Left colon (tissue), 2 donors: ENCODE measurements at places on chromosomes 11 and 22.

- DNase-seq: no peak
Observed at GRCh38 chr11:5102246-5102645, 32.9 kb downstream of the OR52E1 start.

GRCh38 chr11:13035711-13036110 is 26.6 kb downstream of the RASSF10 start:
- DNase-seq: no peak

- no peak for DNase-seq
Observed at GRCh38 chr22:29641700-29642330, 38.4 kb downstream of the NF2 start.

- DNase-seq: no peak
Observed at GRCh38 chr11:16169956-16170847, 186.1 kb downstream of the SOX6 start.

- DNase-seq: no peak
Observed at GRCh38 chr11:123381817-123382554, 48.1 kb upstream of the GRAMD1B start.

DNA sequence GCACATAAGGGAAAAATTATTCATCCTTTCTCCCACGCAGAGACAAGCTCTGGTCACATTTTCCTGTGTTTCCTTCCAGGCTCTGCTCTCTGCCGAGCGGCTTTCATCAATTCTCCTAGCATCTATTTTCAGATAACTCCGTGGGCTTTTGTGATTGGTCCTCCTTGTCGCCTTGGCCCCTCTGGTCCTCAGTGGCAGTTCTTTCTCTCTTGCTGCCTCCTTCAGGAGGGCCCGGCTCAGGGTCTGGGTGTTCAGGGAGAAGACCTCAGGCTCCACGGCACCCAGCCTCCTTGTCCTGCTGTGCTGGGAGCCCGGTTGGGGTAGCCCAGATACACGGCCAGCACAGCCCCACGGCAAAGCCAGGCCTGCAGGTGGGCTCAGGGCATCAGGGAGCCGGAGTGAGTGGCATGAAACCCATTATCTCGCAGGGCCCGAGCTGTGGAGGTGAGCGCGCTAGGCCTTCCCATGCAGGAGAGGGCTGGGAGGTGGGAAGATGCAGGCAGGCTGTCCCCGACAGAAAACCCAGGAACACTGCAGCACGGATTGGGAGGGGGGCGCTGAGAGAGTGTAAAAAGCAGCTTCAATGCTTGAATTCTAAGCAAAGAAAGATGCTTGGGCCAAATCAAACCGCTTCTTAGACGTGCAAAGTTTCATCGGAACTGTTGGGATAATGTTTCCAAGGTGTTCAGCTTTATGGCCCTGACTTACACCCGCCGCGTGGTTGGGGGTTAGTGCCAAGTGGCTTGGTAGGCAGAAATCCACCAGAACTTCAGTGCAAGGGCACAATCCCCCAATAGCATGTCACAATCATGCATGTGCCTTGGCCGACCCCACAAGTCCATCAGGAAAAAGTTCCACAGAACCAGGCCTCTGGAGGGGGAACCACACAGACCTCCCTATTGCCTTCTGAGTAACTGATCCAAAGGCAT is 81.9 kb upstream of the WNT7B start:
- peak; percentile 15 for DNase-seq

DNA sequence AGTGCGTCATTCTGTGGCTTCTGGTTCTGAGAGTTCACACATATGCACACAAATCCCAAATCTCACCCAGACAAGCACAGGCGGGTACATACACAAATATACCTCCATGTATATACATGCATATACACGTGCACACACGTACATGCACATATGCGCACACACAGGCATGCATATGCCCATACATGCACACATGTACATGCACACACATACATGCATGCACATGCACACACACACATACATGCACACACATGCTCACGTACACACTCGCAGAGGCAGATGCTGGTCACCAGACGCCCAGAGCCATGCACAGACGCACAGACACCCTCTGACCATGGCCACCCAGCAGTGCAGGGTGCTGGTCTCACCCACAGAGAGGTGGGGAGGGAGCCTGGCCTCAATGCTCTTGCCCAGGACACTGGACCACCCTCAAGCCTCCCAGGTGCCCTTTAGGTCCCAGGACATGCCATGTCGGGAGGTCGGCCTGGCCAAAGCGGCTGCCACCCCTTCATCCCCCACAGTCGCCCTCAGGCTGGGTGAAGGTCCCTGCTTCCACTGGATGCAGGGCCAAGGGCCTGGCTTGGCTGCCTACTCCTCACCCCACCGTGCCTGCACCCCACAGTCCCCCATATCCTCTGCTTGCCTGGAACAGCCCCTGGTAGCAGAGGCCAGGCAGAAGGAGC is 9.5 kb downstream of the DUSP8 start:
- DNase-seq: no peak

- no peak for DNase-seq
Observed at GRCh38 chr11:131683131-131683530, 312.7 kb downstream of the NTM start.

- no peak for DNase-seq
Observed at GRCh38 chr22:24009227-24010017, 1.7 kb upstream of the CABIN1 start.

DNA sequence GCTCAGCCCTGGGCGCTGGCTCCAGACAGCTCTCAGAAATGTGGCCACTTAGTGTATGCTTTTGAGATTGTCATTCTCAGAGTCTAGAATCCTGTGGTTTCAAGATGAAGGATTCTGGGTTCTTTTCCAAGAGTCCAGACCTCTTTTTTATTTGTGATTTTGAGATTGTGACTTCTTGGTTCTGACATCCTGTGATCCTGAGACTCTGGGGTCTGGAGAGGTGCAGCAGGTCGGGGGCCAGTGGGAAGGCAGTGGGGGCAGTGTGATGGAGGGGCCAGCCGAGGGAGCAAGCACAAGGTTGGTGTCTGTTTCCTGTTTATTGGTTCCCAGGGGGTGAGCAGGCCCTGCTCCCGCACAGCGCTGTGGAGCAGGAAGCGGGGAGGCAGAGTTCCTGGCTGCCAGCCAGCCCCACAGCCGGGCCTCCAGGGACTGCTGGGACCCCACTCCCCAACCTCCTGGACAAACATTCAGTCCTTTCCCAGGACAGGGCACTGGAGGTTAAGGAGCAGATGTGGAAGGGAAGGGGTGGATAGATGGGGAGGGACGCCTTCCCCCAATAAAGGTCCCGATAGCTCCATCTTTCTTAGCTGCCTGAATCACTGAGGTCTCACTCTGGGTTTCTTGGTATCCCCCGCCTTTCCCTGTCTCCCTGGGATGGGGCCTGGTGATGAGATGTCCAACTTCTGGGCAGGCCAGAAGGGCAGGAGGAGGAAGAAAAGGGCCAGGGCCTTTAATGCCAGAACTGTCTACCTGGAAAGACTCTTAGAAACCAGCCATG is 13.7 kb downstream of the ARHGEF17 start:
- no peak for DNase-seq

- DNase-seq: no peak
Observed at GRCh38 chr11:8691601-8692000, 9.0 kb downstream of the RPL27A start.

- DNase-seq: no peak
Observed at GRCh38 chr11:125090816-125091215, 20.6 kb downstream of the TMEM218 start.

GRCh38 chr22:41262250-41262765 is 21.6 kb upstream of the CHADL start:
- no peak for DNase-seq
